Stimulated activated naive B cell treated with anti-CD40 and anti-IgM and Interleukin-4, amounts not matched to agents 10 μg/mL and 1 μg/mL and 100 μg/mL, for 72 hours (primary cell): ENCODE measurements at places on chromosomes 1 and 21.
A peak's percentile ranks its signal among the peaks of the same experiment; 100 is the strongest.

DNA sequence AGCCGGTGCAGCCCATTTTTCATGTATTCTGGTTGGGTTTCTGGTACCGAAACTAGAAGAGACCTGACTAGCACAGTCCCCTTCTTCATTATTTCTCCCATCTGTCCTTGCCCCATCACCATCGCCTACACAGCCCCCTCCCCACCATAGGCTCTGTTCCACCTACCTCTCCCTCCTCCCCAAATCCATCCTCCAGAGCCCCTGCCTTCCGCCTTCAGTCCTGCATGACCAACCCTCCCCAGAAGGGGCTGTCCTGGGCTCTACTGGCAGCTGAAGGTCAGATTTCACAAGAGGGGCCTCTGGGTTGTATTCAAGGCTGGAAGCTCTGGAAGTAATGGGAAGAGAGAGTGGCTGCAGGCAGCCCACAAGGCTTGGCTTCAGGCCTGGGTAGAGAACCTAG is 55.2 kb downstream of the SDC3 start:
- DNase-seq: no peak

DNA sequence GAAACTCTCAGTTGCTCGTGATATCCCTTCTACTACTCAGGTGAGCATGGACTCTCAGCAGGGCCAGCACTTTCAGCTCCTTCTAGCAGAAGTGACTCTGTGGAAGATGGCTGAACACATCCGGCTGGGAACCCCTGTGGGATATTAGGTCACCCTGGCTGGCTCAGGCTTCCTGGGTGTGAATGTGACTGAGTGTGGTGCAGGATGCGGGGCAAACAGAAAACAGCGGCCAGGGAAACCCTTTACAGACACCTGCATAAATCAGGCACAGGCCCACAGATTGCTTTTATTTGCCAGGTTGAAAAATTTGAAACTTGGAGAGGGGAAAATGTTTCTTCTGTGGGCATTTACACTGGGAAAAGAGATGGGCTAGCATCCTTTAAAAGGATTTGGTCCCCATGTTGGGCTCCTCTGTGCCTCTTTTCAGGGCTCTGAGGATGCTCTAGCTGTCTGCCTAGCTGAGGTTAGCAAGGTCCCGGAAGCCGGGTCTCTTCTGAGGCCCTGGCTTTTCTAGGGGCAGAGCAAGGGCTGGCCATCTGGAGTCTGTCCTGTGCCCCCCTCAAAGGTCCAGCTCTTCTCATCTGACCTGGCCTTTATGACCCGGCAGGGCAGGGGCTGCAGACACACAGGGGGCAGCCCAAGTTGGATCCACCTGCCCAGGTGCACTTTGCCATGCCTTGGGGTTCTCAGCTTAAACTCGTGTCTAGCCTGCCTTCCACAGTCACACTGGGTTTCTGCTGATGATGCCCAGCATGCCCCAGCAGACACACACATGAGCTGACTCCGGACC is 243.0 kb downstream of the SIPA1L2 start:
- DNase-seq: no peak

- no peak for DNase-seq
These were observed 189.5 kb downstream of the SIPA1L2 start for GRCh38 chr1:232440325-232441035.

DNA sequence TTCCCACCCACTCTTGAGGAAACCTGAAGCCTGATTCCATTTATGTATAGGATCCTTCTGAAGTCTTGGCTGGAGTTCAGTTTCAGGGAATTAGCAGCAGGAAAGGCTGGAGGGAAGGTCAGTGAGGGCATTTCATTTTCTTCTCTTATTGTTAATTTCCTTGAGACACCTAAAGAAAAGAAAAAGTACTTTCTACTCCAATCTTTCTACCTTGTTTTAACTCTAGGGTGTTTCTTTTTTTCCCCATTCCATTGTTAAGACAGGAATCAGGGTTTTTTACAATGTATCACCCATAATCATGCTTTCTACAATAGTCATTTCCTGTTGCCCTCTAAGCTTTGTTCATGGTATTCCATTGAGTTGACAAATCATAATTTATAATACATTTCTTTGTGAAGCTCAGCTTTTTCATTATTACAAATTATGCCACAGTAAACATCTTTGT is 27.4 kb downstream of the SNRPE start:
- no peak for DNase-seq

DNA sequence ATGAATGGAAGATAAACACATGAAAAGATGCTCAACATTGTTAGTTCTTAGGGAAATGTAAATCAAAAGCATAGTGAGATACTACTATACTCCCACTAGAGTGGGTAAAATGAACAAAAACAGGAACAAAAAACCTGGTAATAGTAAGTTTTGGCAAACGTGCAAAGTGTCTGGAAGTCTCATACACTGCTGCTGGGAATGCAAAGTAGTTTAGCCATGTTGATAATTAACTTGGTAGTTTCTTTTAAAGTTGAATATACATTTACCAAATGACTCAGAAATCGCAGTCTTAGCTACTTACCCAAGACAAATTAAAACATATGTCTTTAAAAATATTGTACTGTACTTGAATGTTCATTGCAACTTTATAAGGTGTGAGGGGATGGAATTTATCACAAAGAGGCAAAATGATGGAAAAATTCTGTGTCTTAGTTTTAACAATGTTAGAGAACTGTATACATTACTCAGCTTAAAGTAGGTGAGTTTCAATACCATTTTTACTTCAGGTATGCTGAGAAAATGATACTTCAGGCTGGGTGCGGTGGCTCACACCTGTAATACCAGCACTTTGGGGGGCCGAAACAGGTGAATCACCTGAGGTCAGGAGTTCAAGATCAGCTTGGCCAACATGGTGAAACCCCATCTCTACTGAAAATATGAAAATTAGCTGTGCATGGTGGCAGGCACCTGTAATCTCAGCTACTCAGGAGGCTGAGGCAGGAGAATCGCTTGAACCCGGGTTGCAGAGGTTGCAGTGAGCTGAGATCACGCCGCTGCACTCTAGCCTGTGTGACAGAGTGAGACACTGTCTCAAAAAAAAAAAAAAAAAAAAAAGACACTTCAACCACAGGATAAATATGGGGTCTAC is 102.3 kb downstream of the PDE4B start:
- no peak for DNase-seq

- no peak for DNase-seq
These were observed 147.4 kb upstream of the USP24 start for GRCh38 chr1:55362558-55362957.

- DNase-seq: peak; percentile 40
These were observed 26.4 kb upstream of the CLIC6 start for GRCh38 chr21:34642211-34643075.

DNA sequence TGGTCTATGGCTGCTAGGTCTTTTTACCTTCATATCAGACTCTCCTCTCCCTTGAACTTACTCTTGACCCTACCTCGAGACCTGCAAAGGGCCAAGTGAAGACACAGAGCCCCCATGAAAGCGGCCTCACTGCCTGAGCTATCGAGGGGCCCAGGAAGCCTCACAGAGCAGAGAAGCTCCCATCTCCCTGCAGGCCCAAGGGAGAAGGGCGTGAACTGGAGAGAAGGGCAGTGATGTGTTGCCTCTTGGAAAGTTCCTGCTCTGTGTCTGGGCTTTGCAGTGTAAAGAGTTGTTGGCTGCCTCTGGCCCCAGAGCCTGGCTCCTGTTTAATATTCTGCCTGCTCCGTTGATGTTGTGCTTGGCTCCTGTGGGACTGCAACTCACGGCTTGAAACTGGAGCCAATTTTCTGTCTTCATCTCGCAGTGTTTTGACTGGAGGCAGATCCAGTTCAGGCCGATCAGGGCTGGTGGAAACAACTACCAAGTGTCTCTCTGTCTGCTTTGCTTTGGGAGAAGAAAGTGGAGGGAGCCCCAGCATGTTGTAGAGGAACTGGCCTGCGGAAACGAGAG is 4.3 kb downstream of the SERTAD4 start:
- DNase-seq: no peak

GRCh38 chr1:28580722-28581530 is 11.1 kb upstream of the RAB42 start:
- DNase-seq: no peak

DNA sequence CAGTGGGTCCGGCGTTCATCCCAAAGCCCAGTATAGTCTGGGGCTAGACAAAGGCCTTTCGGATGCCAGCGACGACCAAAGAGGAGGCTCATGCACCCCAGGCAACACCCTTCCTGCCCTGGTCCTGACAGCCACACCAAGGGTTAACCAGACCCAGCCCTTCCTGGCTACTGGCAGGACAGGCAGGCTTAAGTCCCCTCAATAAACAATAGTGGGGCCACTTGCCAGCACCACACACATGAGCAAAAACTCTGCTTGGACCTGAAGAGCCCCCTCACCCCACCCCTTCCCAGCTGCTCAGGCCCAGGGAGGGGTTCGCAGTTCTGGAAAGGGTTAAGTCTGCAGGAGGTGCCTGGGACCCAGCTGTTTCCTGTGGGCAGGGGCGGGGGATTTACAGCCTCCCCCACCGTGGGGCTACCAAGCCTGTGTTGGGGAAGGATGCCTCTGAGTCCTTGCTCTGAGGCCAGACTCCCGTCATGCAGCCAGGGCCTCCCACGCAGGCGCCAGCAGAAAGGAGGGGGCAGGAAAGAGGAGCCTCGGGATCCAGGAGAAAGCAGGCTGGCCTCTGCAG is 18.2 kb downstream of the PHLDA3 start:
- DNase-seq: no peak
